ENCODE measurements at places on chromosomes 12 and 14.

GRCh38 chr14:34536951-34537676 is 2.4 kb downstream of the EAPP start:
- DNase-seq: no peak

GRCh38 chr14:31944256-31945073 is 132.6 kb upstream of the ARHGAP5 start:
- DNase-seq: no peak

- DNase-seq: no peak
Measured at GRCh38 chr12:50132505-50133135, 20.6 kb downstream of the COX14 start.

DNA sequence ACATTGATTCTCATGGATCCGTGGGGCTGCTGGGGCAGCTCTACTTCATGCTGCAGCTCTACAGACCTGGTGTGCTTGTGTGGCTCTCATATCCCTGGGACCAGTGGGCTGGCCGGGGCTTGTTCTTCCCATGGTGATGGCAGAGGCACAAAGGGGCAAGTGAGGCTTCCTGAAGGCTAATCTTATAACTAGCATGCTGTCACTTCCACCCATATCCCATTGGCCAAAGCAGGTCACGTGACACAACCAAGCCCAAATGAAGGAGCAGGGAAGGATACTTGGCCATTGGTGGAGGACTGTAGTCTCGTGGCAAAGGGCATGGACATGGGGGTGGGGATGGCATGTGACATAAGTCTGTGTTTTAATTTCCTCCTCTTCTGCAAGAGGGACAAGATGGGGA is 9.9 kb downstream of the PLBD2 start:
- DNase-seq: no peak

GRCh38 chr12:59181196-59181777 is 261.0 kb upstream of the LRIG3 start:
- no peak for DNase-seq

GRCh38 chr12:57607958-57608663 is 3.1 kb upstream of the ARHGEF25 start:
- no peak for DNase-seq

GRCh38 chr12:50257236-50258166 is 25.8 kb downstream of the LIMA1 start:
- DNase-seq: no peak

DNA sequence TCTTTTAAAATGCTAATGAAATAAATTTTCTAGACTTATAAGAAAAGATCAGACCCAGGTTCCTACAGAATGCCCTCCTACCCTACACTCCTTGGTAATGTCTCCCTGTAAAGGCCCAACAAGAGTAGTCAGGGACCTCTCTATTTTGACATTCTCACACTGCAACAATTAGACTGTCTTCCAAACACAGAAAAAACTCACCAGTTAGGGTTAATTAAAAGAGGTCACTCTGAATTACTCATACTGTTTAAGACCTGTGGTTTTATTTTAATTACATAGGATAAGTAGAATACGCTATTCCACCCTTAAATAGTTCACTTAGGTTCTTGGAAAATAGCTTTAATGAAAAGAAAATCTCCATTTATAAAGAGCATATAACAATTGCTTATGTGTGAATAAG is 142.4 kb downstream of the ITPR2 start:
- DNase-seq: no peak

DNA sequence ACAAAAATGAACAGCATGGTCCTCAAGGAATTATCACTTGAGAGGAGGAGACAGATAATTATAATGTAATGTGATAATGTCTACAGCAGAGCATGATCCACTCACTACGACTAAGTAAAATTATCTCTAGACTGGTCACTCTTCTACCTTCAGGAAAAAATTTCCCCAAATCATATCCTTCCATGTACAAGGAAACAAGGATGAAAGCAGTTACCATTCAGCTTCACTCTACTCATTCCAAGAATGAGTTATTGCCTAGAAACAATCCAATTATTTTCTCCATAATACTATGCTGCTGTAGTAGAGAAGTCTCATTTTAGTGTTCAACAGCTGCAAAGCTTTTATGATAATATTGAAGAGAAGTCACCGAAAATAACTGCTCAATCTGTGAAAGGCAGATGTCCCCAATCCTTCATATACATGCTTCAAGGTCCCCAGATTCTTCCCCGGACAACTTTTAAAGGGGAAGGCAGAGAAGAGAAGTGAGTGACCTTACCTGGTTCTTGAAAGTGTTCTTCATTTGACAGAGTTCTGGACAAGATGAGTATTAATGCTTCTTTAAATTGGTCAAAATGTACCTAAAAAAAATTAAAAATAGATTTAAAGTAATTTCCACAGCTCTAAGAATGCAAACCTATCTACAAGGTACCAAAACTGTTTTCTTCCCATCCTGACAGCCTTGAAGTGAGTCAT is 24.6 kb downstream of the NIN start:
- no peak for DNase-seq

- DNase-seq: no peak
Measured at GRCh38 chr12:128581321-128581761, 242.4 kb downstream of the SLC15A4 start.

DNA sequence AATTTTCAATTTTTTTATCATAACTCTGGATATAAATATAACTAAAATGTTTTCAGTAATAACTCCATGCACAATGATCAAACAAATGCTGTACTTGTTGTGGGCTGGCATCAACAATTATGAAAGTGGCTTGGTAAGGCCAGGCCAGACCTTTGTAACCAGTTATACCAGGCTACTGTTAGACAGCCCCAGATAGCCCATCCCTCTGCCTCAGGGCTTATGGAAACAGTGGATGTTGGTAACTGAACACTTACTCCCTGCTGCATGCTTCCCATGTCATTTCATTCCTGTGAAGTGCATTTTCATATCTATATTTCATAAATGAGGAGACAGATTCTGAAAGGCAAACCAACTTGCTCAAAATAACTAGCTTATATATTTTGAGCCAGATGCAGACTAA is 195.0 kb downstream of the SYT1 start:
- no peak for DNase-seq

DNA sequence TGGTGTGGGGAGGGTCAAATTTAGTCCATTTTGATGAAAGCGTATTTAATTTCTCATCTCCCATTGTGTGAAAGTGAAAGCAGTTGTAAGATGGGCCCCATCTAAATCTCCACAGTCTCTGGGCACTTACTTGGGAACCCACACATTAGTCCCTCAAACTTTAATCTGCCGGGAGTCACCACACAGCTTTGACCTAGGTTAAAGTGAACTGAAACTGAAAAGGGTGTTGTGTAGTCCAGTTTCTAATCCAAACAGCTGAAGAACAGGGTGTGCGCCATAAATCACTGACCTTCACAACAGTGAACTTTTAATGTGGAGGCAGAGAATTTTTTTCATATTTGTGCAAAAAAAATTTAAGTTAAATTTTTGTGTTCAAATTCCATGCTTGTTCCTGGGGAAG is 48.4 kb upstream of the PTPRO start:
- no peak for DNase-seq

GRCh38 chr12:70643939-70644338 is 6.7 kb upstream of the PTPRB start:
- no peak for DNase-seq

DNA sequence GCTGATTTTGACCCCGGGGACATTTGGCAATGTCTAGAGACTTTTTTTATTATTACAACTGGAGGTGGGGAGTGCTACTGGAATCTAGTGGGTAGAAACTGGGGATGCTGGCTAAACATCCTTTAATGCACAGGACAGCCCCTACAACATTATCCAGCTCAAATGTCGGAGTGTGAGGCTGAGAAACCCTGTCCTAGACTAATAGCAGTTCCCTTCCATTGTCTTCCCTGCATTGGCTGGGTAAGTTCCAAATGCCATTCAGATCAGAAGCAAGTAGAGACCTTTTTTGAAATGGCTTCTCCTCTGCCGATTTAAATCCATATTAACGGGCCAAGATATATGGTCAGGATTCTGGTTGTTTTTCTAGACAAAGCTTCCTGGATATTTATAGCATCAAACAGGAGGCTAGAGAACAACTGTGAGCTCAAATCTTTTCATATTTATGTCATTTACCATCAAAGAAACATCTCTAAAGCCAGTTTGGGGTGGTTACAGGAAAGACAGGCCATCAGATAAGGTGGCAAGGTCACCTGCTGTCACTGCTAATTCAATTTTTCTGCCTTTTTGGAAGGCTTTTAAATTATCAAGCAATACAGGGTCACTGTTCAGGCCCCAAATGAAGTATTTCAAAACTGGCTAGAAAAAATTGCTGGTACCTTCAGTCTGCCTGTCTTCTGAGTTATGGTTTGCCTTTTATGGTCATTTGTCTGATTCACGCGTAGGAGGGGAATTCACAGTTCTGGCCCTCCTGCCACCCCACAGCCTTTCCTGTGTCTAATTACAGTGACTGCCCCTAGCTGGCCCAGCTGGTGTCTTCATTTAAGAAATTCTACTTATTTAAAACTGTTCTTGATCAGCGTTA is 20.1 kb upstream of the AKAP5 start:
- DNase-seq: no peak

DNA sequence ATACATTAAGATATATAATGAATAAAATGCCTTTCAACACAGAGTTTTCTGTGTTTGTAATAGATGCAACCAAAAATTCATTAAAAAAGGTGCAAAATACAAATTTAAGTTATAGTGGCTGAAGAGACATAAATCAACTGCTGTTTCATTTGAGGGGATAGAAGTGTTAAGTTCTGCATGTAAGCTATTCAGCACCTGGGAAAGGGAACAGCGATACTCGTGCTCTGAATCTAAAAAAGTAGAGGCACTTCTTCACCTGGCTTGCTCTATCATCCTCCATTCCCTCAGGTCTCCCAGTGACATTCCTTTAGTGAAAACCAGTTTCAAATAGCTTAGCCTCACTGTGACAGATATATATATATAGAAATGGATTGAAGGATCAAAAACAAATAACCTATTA is 222.6 kb downstream of the ACSS3 start:
- no peak for DNase-seq

GRCh38 chr12:106048676-106049075 is 90.1 kb downstream of the NUAK1 start:
- no peak for DNase-seq

- DNase-seq: no peak
Measured at GRCh38 chr12:90959032-90959431, 4.1 kb upstream of the CCER1 start.

- DNase-seq: no peak
Measured at GRCh38 chr14:45940318-45940717, 687.3 kb upstream of the MIS18BP1 start.

DNA sequence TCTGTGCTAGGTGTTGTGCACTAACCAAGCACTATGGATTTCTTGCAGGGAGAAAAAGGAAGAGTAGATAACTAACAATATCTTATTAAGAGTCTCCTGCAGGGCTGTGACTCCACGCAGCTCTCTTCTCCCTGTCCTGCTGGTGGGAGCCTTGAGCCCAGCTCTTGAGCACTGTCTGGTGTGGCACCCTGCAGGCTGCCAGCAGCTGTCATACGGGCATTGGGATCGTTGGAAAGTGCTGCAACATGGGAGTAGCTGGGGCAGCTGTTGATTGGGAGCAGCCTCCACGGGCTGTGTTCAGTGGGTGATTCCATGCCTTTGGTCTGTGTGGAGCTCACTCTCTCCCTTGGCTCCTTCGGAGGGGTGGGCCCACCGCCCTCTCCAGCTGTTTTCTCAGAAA is 125.3 kb downstream of the FBXL14 start:
- no peak for DNase-seq

- DNase-seq: no peak
Measured at GRCh38 chr14:87805315-87805723, 187.7 kb downstream of the GALC start.

DNA sequence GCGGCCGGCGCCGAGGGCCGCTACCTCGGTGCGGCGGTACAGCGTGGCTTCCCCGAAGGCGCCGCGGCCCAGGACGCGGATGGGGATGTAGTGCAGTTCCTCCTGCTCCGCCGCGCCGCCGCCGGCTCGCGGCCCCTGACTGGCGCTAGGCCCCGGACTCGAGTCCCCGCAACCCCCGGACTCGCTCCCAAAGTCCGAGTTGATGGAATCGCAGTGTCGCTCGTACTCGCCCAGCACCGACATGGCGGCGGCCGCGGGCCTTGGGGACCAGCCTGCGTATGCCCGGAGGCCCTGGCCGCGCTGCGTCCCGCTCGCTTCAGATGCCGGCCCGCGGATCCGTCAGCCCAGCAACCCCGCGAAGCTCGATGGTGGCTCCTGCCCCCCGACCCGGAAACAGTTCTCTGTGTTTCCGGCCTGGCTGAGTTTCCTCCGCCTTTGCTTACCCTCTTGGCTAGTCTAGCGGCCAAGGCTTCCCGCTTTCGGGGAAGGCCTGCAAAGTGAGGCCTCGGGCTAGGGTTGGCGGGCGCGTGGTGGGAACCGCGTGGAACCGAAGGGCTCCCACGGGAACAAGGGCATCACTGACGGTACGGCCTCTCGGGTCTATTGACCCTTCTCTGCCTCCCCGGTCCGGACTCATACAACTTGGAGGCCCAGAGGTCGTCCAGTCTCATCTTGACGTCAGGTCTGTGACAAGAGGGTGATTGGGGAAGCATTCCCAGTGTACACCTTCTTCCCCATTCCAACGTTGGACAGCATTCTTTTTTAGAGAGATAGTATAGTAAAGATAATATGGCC is at the start of gene NEK9:
Gene NEK9 (minus strand): TSS at position 370 of the 795 bp plus-strand sequence. CDS start 127 bp downstream, at position 243.
- peak; percentile 50 for DNase-seq

- DNase-seq: no peak
Measured at GRCh38 chr12:12998248-12998647, 1.8 kb downstream of the HEBP1 start.

GRCh38 chr12:92722897-92723296 is 20.1 kb downstream of the PLEKHG7 start:
- DNase-seq: no peak

DNA sequence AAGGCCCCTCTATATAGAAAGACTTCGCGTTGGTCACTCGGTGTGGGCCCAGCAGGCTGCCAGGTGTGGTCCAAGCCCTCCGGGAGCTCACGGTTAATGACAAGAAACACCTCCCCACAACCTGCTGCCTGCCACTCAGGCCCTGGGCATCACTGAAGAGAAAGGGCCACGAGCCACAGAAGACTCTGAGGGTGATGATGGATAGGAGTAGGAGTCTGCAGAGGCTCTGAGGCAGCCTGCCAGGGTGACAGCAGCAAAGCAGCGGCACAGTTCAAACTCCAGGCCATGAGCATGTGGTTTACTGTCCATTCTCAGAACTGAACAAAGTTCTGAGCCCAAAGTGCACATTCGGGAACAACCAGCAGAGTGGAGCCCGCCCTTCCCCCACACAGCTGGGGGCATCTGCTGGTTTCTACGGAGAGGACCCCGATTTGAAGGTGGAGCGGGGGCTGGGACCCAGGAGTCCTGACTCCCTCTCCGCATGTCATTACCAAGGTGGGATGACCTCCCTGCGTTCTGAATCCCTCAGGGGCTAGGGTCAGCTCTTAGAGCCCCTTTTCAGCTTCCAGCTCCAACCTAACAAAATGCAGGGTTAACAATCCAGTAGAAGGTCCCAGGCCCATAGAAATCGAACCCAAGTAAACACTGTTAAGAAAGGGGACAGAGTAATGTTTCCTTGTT is 65.8 kb downstream of the VWF start:
- no peak for DNase-seq

- DNase-seq: no peak
Measured at GRCh38 chr14:64544607-64545312, 4.2 kb downstream of the HSPA2 start.

GRCh38 chr12:108514468-108514972 is 557 bp upstream of the FICD start:
- no peak for DNase-seq

- no peak for DNase-seq
Measured at GRCh38 chr14:73797543-73798265, 53.9 kb upstream of the PTGR2 start.
